ENCODE measurements at places on chromosomes 2 and 18.

GRCh38 chr2:206341396-206341795, 66.9 kb downstream of the ZDBF2 start:
- no peak for DNase-seq

DNA sequence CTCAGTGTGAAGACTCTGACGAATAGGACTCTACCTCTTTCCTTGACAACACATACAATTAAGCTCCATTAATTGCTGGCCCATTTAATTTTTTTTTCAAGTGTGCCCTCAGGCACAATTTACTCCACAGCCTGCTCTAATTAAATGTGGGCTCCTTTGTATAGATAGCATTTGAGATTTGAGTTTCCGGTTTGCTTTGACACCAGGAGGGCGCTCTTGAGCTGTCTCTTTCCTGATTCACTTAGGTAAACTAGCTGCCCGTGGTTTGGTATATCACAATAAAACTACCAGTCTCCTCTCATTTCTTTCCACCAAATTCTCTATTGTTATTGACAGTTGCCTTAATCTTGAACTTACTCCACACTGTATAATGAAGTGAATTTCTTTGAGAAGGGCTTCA, 666.0 kb downstream of the DSC3 start:
- DNase-seq, result no peak

- DNase-seq, result no peak
Measured at GRCh38 chr2:2464643-2465042, 133.6 kb upstream of the MYT1L start.

DNA sequence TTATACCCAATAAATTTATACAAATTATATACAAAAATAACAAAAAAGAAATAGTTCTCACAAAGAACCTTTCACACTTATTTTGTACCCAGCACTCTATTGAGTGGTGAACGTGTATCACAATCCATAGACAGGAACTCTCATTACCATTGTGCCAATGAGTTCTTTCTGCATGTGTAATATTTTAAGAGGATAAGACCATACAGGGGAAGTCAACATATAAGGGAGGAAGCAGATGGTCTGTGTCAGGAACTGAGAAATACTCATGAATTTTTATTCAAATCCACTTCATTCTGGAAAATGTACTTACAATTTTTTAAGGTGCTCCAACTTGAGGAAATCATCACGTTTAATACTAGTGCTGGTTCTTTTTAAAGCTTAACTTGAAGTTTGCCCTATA, 27.1 kb upstream of the ELOA2 start:
- no peak for DNase-seq

GRCh38 chr2:142100970-142101369, 29.8 kb downstream of the LRP1B start:
- no peak for DNase-seq

DNA sequence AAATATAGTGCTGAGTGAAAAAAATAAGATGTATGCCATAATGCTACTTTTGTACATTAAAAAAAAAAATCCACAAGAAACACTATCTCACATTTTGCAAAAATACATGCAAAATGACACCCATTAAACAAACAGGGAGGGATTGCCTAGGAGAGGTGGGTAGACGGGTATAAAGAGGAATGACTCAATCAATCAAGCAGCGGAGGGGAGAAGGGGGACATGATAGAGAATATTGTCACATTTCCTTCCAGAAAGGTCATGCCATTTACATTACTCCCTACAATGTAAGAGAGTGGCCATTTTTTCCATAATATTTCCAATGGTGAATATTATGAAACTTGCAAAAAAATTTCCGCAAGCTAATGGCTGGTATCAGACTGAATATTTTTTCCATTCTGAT, 542.3 kb upstream of the TNP1 start:
- DNase-seq, result no peak

GRCh38 chr2:60544954-60545560, 8.4 kb downstream of the BCL11A start:
- DNase-seq, result no peak

DNA sequence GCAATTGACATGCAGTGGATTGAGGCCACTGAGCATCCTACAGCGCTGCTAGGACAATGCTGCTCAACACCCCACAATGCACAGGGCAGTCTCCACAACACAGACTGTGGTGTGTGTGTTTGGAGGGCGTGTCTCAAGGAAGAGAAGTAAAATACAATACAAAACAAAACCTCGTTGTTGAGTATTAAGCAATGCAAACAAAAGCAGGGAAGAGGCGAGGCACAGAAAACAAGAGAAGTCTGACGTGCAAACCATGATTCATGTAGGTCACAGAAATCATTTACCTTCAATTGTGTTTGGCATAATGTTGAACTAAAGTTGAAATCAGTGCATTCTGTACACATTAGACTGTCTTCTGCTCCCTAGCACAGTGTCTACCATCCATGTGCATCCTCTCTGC, 260.9 kb downstream of the PHLPP1 start:
- no peak for DNase-seq

GRCh38 chr2:95104606-95105005, 17.0 kb downstream of the MRPS5 start:
- no peak for DNase-seq

DNA sequence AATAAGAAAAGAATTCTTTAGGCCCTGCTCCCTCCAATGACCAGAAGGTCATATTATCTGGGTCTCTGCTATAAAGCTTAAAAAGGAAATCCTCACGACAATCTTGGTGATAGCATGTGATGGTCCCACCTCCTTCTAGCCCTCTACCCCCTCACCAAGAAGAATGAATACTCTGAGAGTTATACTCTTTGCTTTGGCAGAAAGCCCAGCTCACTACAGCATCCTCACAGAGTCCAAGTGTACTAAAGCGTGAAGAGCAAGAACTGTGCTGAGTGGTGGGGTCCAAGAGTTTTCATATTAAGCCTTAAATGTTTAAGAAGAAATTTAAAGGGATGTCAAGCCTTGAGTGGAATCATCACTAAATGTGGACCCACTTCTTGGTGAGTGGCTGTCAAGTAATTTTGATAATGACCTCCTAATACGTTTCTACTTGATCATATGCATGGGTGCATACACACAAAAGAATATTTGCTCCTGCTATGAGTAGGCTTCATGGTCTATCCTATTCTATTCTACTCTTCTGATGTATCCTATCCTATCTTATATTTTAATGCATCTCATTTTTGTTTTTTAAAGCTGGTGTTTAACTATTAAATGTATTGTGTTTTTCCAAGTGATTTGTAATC, 16.5 kb upstream of the SERPINB7 start:
- no peak for DNase-seq
